ENCODE measurements at places on chromosomes 7 and 10.

- no peak for DNase-seq
Observed at GRCh38 chr7:110418659-110419280, 672.2 kb upstream of the LRRN3 start.

DNA sequence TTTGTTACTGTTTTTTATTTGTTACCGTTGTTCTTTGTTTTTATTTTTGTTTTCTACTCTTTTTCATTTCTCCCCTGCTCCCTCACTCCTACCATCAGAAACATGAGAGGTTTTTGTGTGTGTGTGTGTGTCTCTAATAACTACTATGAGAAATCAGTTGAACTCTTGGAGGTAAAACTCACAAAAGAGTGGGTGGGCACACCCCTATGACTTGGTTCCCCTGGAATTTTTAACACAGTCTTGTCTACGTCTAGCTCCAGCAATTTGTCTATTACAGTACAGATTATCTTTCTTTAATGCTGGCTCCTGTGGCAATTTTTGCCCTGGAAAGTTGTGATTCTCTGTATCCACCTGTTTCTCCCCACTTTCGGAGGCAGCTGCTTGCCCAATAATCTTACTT, 56.2 kb downstream of the AOAH start:
- DNase-seq, result no peak

DNA sequence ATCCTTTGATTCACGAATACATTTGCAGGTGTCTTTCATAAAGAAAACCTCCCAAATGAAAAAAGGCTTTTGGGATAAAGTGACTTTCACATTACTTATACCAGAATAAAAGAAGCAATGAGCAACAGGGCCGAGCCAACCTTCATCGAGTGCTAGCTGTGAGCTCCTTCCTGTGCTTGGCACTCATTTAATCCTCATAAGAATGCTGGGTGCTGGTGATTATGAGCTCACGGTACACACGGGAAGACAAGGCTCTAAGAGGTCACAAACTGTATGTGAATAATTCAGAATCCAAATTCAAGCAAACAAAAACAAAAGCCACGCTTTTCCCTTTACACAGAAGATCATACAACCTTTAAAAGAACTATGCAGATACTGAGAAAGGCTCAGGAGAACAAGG, 156.2 kb downstream of the COBL start:
- no peak for DNase-seq

DNA sequence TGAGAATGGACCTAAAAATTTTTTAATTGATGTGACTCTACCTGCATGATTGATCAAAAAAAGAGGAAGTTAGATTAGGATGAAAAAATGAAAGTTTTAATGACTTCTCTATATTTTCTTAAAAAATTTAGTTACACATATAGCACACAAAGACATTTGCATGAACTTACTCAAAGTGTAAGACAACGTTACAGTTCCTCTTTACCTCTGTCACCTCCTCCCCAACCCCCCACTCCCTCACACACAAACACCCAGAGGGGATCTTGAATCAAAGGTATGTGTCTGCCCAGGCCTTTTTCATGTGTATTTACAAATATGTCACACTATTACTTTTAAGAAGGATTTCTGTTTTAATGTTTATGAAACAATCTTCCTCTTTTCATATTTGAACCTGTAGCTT, 20.6 kb upstream of the CDCA7L start:
- DNase-seq, result no peak

- DNase-seq, result no peak
Observed at GRCh38 chr7:44470628-44471245, 19.7 kb downstream of the NUDCD3 start.

DNA sequence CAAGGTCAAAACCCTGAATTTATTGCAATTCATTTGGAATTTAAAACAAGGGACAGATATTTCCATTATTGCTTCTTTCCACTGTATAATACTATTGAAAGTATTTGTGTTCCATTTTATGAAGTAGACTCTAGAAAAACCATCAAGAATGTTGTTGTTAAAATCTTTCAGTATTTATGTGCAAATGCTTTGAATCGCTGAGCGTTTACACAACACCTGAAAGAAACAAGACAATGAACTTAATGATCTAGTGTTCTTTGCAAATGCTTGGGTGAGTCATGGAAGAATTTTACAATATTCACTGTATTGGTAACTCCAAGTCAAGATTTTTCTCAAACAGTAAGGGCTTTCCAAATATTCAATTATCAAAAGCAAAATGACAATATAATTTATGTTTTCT, 97.1 kb downstream of the VIPR2 start:
- no peak for DNase-seq

DNA sequence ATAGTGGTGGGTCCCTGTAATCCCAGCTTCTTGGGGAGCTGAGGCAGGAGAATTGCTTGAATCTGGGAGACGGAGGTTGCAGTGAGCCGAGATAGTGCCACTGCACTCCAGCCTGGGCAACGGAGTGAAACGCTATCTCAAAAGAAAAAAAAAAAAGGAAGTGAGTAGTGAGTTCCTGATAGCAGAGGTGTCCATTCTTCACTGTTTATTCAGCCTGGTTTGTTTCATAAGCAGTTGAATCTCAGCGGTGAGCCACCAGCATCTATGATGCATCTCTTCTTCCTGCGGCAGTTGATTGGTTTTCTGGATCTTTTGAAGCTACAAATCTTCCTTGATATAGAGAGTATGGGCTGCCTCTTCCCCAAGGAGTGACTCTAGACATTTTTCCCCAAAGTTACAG, 316.1 kb upstream of the MTPN start:
- DNase-seq, result no peak

- DNase-seq, result no peak
Observed at GRCh38 chr7:25672496-25672895, 444.2 kb upstream of the NPVF start.

GRCh38 chr10:17742918-17743317, 9.1 kb upstream of the TMEM236 start:
- DNase-seq, result peak; percentile 62

DNA sequence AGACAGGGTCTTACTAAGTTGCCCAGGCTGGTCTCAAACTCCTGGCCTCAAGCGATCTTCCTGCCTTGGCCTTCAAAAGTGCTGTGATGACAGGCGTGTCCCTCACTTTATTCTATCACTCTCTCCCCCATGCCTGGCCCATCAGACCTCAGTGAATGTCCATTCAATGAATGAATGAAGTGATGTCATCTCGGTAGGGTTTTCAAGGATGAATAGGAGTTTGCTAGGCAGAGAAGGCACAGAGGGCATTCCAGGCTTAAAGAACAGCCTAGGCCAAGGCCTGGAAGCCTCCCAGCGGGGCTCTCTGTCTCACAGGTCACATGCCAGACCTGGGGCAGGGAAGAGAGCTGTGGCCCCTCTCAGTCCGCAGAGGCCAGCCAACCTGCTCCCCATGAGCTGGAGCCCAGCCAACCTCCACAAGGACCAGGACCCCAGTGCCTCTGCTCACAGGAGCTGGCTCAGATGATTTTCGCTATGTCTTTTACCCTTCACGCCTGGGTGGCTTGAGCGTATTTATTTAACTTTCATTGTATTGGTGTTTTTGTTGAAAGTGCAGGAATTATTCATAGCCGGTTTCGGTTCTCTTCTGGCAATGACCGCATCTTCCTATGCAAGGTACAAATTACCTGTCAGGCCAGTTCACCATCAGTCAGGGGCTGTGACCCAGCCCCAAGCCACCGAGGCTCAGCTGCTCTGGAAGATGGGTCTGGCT, 11.8 kb upstream of the TNRC18 start:
- DNase-seq, result no peak

- no peak for DNase-seq
Observed at GRCh38 chr7:95139922-95140321, 184.4 kb downstream of the PON1 start.

GRCh38 chr7:101109368-101109767, 17.5 kb upstream of the SERPINE1 start:
- DNase-seq, result no peak

DNA sequence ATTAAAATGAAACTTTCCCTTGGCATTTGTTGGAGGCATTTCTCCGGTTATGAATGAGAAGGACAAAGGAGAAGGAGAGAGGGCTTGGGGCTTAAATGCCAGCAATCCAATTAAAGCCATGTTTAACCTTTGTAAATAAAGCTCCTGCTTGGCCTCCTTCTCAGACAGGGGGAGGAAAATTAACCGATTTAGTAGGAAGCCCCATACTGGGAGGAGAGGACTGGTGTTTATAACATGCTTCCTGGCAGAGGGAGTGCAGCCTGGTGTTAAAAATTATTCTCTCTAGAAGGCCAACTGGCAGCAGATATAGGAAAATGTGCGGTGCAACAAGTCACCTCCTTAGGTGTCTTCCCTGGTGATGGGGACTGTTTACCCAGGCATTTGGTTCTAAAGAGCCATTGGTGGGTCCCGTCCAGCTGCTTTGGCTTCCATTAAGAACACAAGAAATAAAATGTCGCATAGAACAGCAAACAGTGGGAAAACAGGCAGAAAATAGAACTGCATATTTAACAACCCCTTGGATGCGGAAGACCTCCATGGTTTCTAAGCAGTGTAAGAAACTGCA, 846.5 kb downstream of the TYW1 start:
- DNase-seq, result no peak

Measured in fibroblast of skin of scalp (primary cell).